ENCODE measurements at places on chromosomes 11 and 22.

DNA sequence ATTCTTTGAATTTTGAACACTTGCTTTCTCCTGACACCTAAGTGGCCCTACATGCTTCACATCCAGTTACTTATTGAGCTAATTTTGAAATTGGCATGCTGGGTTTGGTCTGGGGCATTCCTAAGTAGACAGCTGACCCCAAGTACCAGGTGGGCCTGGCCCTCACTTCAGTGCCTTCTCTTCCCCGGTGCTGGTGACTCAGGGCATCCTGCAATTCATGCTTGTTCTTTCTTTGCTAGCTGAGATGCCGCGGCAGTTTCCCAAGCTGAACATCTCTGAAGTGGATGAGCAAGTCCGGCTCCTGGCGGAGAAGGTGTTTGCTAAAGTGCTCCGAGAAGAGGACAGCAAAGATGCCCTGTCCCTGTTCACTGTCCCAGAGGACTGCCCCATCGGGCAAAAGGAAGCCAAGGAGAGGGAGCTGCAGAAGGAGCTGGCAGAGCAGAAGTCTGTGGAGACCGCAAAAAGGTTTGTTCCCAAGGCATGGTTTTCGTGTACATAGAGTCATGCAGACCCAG, 6.3 kb downstream of the AMPD3 start:
- DNase-seq, result no peak

GRCh38 chr11:32792948-32793475, 1.4 kb downstream of the CCDC73 start:
- DNase-seq, result peak; percentile 2

- DNase-seq, result peak; percentile 74
Observed at GRCh38 chr22:37661160-37661924, 2.8 kb downstream of the PDXP start.

GRCh38 chr11:75324189-75324588, 27.3 kb downstream of the ARRB1 start:
- no peak for DNase-seq

DNA sequence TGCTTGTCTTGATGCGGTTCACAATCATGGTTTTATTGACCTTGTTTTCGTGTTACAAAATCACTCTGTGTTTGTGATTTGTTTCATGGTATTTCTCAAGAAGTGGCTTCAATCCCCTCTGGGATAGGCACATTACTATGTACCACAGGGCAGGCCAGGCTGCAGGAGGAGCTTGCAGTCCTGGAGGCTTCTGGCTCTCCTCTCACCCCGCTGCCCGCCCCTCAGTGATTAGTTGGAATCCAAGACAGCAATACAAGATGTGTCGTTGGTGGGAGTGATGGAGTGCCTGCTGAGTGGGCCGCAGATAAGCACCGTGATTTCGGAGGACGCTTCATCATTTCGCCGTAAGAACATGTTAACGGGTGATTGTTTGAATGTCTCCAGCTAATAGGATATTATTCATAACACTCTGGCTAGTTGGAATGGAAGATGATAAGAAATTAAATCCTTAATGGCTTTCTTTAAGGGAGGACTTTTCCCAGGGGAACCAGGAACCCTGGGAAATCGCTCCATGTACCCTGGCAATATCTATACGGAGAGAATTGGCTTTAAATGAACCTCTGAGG, 384.4 kb downstream of the MIAT start:
- no peak for DNase-seq

DNA sequence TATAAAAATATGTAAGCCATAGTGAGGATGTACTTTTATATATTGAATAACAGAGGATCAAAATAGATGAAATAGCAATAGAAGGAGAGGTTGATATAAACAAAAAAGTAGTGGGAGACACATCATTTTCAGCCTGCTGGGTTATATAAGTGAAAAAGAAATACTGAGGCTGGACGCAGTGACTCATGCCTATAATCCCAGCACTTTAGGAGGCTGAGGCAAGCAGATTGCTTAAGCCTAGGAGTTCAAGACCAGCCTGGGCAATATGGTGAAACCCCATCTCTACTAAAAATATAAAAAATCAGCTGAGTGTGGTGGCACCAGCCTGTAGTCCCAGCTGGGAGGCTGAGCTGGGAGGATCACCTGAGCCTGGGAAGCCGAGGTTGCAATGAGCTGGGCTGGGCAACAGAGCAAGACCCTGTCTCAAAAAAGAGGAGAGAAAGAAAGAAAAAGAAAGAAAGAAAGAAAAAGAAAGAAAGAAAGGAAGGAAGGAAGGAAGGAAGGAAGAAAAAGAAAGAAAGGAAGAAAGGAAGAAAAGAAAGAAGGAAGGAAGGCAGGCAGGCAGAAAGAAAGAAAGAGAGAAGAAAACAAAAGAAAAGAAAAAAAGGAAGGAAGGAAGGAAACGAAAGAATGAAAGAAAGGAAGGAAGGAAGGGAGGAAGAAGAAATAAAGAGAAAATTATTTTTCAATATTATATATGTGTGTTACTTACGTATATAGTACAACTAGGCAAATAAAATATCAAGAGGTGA, 7.0 kb upstream of the P2RY2 start:
- no peak for DNase-seq

DNA sequence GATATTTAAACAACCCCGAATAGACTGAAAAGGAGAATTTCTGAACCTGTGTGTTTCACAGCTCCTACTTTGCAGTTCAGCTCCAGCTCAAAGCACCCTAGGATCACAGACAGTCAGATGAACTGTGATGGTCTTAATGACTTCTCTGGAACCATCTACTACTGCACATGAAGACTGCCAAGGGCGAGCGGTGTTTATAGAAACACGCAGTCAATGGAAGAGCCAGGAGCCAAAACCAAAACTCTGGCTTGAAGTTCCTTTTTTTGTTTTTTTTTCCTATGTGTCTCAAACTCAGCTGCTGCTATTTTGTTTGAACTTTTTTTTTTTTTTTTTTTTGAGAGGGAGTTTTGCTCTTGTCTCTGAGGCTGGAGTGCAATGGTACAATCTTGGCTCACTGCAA, 382.6 kb upstream of the SYN3 start:
- peak; percentile 37 for DNase-seq

DNA sequence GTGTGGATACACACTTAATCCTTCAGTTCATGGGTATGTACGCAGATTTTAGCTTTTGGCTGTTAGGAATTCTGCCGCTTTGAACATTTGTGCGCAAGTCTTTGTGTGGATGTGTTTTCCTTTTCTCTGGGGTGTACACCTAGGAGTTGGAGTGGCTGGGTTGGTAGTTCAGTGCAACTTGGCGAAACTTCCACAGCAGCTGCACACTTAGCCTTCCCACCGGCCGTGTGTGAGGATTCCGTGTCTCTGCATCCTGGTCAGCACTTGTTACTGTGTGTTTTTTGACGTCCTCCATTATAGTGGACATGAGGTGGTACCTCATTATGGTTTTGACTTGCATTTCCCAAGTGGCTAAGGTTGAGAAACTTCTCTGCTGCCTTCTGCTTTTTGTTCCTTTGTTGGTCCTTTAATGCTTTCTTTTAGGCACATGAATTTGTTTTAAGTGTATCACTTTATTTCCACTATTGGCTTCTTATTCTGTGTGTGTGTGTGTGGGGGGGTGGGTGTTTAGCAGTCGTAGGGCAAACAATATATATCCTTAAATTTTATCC, 72.1 kb upstream of the SLC25A18 start:
- no peak for DNase-seq

GRCh38 chr22:22057617-22058378, 75.2 kb upstream of the TOP3B start:
- DNase-seq, result no peak

GRCh38 chr11:8650401-8650990, 32.0 kb downstream of the TRIM66 start:
- DNase-seq, result no peak

GRCh38 chr11:33557201-33557600, 143.4 kb downstream of the C11orf91 start:
- DNase-seq, result peak; percentile 95

DNA sequence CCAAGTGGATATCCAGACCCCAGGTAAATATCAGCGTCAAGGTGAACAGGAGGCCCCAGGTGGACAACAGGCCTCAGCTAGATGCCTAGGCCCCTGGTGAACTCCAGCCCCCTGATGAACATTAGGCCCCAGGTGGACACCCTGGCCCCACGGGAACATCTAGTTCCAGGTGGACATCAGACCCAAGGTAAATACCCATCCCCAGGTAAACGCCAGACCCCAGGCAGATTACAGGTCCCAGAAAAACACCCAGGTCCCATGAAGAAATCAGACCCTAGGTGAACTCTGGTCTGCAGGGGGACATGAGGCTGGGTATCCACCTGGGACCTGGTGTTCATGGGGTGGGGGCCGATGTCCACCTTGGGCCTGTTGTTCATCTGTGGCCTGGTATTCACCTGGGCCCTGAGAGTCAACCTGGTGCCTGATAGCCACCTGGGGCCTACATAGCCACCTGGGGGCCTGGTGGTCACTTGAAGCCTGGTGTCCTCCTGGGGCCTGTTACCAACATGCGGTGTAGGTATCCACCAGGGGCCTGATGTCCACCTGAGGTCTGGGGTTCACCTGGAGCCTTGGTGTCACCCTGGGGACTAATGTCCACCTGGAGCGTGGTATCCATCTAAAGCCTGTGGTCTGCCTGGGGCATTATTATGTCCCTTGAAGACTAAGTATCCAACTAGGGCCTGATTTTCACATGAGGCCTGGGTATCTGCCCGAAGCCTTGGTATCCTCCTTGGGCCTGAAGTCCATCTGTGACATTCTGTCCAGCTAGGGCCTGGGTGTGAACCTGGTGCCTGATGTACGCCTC, 56.8 kb upstream of the SEPTIN5 start:
- no peak for DNase-seq

DNA sequence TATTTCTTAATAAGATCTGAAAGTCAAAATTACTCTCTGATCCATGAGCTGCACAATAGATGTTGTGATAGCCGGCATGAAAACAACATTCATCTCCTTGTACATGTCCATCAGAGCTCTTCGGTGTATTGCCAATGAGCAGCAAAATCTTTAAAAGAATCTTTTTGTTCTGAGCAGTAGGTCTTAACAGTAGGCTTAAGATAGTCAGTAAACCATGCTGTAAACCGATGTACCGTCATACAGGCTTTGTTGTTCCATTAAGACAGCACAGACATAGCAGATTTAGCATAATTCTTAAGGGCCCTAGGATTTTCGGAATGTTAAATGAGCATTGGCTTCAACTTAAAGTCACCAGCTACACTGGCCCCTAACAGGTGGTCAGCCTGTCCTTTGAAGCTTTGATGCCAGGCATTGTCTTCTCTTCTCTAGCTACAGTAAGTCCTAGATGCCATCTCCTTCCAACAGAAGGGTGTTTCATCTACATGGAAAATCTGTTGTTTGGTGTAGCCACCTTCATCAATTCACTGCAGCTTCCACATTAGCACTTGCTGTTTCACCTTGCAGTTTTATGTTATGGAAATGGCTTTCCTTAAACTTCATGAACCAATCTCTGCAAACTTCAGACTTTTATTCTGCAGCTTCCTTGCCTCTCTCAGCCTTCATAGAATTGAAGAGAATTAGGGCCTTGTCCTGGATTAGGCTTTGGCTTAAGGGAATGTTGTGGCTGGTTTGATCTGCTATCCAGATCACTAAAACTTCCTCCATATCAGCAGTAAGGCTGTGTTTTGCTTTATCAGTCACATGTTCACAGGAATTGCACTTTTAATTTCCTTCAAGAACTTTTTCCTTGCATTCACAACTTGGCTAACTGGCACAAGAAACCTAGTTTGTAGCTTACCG, 28.4 kb downstream of the RRP8 start:
- no peak for DNase-seq

DNA sequence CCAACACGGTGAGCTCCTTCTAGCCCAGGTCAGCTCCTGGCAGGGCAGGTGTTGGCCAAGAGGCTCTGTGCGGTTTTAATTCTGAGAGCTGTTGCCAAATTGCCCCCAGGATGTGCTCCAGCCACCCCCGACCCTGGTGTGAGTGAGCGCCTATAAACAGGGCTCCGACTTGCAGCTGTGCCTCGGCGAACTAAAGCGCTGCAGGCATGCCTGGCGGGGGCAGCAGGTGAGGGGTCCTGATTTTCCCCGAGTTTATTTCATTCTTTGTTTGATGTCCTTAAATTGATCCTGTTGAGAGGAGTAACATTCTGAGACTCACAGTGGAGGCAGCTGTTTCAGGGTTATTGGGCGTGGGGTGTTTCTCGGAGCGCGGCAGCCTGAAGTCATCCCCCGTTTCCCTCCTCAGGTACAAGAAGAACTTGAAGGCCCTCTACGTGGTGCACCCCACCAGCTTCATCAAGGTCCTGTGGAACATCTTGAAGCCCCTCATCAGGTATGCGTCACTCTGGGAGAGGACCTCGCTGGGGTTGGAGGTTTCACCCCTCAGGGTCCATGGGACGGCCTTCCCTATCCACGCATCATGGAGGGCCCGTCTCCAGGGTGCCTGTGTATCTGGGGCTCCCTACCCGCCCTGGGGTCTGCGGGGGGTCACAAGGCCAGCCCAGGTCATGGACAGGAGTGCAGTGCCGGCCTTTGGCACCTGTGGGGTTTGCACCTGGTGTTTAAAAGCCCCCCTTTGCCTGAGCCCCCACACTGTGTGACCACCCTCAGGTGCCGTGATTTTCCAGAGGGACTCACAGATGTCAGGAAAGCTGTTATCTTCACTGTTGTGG, 62.1 kb downstream of the ARHGAP8 start:
- DNase-seq, result no peak

DNA sequence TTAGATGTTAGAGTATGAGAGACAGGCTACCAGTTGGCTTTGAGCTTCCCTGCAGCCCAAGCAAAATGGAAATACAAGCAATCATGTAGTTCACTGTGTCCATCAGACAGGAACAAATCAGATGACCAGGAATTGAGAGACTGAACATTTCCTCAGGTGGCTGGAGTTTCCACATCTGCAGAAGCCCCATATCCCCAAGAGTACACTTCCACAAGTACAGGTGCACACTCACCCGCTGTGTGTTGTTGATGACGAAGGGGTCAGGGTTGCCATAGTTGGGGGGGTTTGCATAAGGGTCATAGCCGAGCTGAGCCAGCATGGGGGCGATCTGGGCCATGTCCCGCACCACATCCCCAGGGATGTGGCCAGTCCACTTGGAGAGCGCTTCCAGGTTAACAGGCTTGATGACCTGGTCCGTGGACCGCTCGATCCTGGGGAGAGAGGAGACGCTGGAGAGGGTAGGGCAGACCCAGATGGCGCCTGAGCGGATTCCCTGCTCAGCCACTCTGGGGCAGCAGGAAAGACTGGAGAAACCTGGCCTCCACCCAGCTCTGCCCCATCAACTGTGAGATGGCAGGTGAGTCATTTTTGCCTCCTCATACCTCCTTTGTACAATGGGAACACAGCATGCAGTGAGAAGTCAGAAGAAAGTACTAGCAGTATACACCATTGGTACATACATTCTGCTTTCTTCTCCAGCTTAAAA, 23.9 kb upstream of the TFIP11 start:
- DNase-seq, result no peak

DNA sequence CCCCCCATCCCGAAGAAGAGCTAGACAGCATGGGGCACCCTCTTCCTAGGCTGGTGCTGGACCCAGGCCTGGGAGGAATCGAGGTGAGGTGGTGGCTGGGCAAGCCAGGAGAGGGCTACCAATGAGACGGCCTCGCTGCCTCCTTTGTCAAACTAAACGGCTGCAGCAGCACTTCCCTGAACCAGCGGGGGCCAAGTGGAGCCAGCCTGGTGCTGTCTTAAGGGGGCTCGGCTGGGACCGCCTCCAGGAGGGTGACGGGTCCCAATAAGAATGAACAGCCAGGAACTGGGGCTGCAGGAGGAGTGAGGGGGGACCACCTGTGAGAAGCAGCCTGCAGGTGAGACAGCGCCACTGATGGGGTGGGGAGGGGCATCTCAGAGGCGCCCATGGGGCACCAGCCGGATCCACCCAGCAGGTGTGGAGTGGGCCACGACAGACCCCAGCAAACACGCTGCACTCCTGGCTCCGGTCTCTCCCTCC, 17.1 kb downstream of the IFT27 start:
- DNase-seq, result no peak

GRCh38 chr11:117300773-117301172, 9.6 kb downstream of the BACE1-AS start:
- DNase-seq, result no peak

- no peak for DNase-seq
Observed at GRCh38 chr11:43832536-43832935, 48.1 kb upstream of the ALKBH3 start.

Measured in astrocyte (in vitro differentiated cells and primary cell).